Small intestine (tissue), 16 donors: ENCODE measurements at places on chromosomes 7 and 10. TPM values are rescaled to one million over a fixed set of nuclear protein-coding genes. Genes with fewer than 3 reads are reported as not detected.

ADAM12 gene
- polyA plus RNA-seq = 0.45 TPM

SLC26A4 gene
- not detected for polyA plus RNA-seq

STOX1 gene
- polyA plus RNA-seq = not detected

DNA sequence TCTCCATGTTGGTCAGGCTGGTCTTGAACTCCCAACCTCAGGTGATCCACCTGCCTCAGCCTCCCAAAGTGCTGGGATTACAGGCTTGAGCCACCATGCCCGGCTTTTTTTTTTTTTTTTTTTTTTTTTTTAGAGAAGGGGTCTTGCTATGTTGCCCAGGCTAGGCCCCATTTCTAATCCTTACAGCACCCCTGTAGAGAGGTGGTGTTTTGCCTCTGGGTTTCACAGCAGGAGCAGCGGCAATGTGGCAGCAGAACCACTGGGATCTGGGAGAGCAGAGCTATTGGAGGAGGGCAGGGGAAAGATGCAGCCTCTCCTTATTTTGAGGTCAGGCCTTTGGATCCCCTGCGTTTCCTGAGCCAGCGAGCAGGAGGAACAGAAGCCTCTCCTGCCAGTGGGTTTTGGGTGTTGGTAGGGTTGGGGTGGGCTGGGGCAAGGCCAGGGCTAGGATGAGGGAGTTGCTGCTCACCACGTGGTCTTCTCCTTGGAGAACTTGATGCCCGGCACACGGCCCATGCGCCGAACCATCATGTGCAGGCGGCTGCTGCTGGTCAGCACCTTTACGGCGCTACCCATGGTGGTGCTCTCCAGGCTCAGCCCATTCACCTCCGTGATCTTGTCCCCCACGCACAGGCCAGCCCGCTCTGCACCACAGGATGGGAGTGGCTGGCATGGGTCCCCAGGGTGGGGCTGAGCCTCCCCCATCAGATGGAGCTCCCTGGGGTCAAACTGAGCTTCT, 7.8 kb downstream of the PDZD7 start:
- no peaks in the 10 kb centered on the region for H3K36me3 ChIP-seq
- H3K27ac ChIP-seq = no peak overlapping the region
- H3K4me3 ChIP-seq = no peak overlapping the region
- H3K27me3 ChIP-seq = no peaks in the 10 kb centered on the region
- peaks cover 20% of the 10 kb centered on the region for H3K4me1 ChIP-seq

DNA sequence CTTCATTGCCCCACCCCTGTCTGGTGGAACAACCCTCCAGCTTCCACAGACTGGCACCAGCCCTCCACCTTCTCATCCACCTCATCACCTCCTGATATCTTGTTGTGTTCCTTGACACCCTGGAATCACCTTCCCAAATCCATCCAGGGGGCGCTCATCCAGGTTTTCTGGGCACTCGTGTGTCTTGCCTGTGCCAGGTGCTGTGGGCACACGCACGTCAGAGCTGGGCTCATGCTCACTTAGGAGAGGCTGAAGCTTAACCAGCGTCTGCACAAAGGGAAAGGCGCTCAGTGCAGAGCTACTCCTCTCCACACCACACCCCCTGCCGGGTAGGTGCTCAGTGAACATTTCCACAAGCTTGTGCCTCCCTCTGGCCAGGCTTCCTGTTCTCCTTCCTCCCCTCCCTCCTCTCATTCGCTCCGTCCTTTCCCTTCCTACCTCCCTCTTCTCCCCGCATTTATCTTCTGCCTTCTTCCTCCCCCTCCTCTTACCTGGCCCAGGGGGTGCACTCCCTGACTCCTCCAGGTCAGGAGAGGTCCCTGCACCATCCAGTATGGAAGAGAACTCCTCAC, 4.8 kb downstream of the ADCYAP1R1 start:
- H3K4me1 ChIP-seq = no peaks in the 10 kb centered on the region
- no peaks in the 10 kb centered on the region for H3K36me3 ChIP-seq
- H3K4me3 ChIP-seq = no peak overlapping the region

POLR1F gene
- 6.5 TPM for polyA plus RNA-seq

DNA sequence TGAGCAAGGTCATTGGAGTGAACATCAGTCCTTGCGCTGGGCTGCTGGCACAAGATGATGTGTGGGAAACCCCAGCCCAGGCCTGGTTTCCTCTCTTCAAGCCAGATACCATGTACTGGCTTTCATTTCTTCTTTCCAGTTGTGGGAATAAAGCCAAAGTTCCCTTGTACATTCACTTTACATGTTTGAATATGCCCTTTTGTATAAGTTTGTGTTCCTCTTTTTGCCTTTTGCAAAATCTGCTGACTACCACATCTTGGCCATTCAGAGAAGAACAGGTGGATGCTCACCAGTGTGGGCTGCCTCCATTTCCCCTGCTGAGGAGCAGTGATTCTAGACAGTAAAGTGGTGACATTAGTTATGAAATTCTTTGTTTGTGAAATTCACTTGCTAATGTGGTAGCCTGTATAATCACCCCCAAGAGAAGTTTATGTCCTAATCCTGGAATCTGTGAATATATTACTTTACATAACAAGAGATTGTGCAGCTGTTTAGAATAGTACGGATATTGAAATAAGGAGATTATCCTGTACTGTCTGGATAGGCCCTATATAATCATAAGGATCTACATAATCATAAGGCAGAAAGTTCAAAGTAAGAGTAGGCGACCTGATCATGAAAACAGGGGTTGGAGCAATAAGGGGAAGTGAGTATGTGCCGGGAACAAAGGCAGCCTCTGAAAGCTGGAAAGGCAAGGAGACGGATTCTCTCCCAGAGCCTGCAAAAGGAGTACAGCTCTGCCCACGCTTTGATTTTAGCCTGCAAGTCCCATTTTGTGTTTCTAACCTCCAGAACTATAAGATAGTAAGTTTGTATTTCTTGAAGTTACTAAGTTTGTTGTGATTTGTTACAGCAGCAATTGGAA, 18.8 kb upstream of the AOAH start:
- no peaks in the 10 kb centered on the region for H3K4me1 ChIP-seq
- DNase-seq = no peak
- no peak overlapping the region for H3K4me3 ChIP-seq
- no peak overlapping the region for H3K27ac ChIP-seq
- no peaks in the 10 kb centered on the region for H3K36me3 ChIP-seq

GSTO2 gene
- polyA plus RNA-seq = 9.2 TPM

GRCh38 chr7:12728192-12728538, 40.7 kb downstream of the ARL4A start:
- no peaks in the 10 kb centered on the region for H3K4me1 ChIP-seq
- H3K36me3 ChIP-seq = no peaks in the 10 kb centered on the region
- DNase-seq = no peak
- no peak overlapping the region for H3K4me3 ChIP-seq

DNA sequence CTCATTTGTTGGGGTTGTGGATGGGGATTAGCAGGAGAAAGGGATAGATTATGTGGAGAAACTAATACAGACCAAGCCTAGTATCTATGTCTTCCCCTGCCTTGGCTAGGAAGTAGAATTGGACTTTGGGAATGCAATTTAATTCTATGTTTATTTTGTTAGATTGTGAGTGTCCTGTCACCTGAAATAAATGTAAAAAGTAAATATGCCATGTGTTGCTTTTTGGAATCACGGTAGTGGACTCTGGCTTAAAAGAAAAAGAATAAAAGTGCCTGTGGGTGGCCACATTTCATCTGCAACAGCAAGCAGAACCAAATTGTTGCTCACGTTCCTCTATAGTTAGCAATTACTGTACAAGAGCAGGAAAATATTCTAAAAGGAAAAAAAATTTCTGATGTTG, 42.3 kb downstream of the TET1 start:
- H3K4me1 ChIP-seq = no peaks in the 10 kb centered on the region
- DNase-seq = peak; percentile 8
- no peaks in the 10 kb centered on the region for H3K36me3 ChIP-seq
- H3K4me3 ChIP-seq = no peak overlapping the region
- no peak overlapping the region for H3K27ac ChIP-seq

DNA sequence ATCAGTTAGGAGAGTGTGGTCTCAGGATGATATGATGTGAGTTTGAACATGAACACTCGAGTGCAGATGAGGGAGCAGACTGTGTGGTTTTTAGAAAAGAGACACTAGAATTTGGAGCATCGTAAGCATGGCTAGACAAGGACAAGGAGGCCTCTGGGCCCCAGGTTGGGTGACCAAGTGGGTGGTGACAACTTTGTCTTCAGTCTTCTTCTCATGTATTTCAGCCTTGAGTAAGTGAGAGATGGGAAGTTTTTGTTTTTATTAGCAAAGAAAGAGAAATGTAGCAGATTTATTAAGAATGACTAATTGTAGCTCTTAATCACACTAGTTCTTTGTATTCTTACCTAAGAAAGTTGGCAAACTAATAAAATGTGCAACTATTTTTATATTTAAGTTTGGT, 16.3 kb downstream of the TES start:
- no peak for DNase-seq
- no peak overlapping the region for H3K27ac ChIP-seq

KNDC1 gene
- not detected for polyA plus RNA-seq

- H3K4me1 ChIP-seq = no peaks in the 10 kb centered on the region
- no peak overlapping the region for H3K27ac ChIP-seq
- H3K27me3 ChIP-seq = no peaks in the 10 kb centered on the region
- H3K4me3 ChIP-seq = no peak overlapping the region
- DNase-seq = no peak
- no peaks in the 10 kb centered on the region for H3K36me3 ChIP-seq
Observed at GRCh38 chr10:62214364-62214874, 54.2 kb downstream of the RTKN2 start.

GRCh38 chr7:3043544-3044371, at the start of gene CARD11:
TSS of gene CARD11 (minus strand) at chr7:3043867. CDS start at chr7:2958506, 85,361 bp downstream.
- no peaks in the 10 kb centered on the region for H3K36me3 ChIP-seq
- no peaks in the 10 kb centered on the region for H3K4me1 ChIP-seq
- peak within 1 kb of the TSS; percentile 56 for H3K27ac ChIP-seq
- peak within 1 kb of the TSS; percentile 61 for H3K4me3 ChIP-seq

TFPI2 gene
- 1.9 TPM for polyA plus RNA-seq

GRCh38 chr10:987620-987869, 689 bp upstream of the GTPBP4 start:
- H3K36me3 ChIP-seq = no peaks in the 10 kb centered on the region
- DNase-seq = peak; percentile 73
- H3K27ac ChIP-seq = peak overlapping the region; percentile 86

DNA sequence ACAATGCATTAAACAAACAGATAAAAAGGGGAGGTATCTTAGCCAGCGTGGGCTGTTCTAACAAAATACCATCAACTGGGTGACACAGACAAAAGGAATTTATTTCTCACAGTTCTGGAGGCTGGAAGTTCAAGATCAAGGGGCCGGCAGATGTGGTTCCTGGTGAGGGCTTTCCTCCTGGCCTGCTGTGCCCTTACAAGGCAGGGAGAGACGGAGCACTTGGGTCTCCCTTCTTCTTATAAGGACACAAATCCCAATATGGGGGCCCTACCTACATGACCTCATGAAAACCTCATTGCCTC, 281.6 kb upstream of the KLF14 start:
- DNase-seq = no peak
- H3K4me3 ChIP-seq = no peak overlapping the region
- H3K36me3 ChIP-seq = no peaks in the 10 kb centered on the region

DNA sequence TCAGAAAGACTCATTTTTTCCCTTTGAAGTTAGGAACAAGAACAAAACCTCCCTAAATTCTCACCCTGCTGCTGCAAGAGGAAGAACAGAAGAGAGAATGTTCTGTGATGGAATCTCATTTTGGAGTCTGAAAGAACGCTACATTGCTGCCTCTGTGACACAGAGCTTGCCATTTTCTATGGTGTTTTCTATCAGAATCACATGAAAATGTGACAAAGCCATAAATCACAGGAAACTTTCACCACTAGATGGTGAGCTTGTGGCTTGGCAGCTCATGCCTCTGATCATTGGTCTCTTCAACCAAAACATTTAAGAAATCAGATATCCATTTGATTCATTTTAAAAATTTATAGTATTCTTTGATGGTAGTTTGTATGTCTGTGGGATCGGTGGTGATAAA, 82.9 kb downstream of the CADPS2 start:
- no peaks in the 10 kb centered on the region for H3K27me3 ChIP-seq
- H3K27ac ChIP-seq = no peak overlapping the region
- no peaks in the 10 kb centered on the region for H3K4me1 ChIP-seq
